Activated CD4-positive, alpha-beta memory T cell treated with anti-CD3 and anti-CD28 coated beads, Interleukin-2, amount 10 ng/mL, durations not matched to agents 7 days and 5 days (primary cell): ENCODE measurements at places on chromosomes 6 and 20. TPM values are rescaled to one million over a fixed set of nuclear protein-coding genes. Genes with fewer than 3 reads are reported as not detected.
A peak's percentile ranks its signal among the peaks of the same experiment; 100 is the strongest.

- no peak for DNase-seq
- H3K27me3 ChIP-seq: no peaks in the 10 kb centered on the region
- H3K36me3 ChIP-seq: no peaks in the 10 kb centered on the region
- H3K27ac ChIP-seq: no peak overlapping the region
- H3K4me1 ChIP-seq: no peaks in the 10 kb centered on the region
Measured at GRCh38 chr20:9330151-9330550, 184.2 kb upstream of the LAMP5 start.

DNA sequence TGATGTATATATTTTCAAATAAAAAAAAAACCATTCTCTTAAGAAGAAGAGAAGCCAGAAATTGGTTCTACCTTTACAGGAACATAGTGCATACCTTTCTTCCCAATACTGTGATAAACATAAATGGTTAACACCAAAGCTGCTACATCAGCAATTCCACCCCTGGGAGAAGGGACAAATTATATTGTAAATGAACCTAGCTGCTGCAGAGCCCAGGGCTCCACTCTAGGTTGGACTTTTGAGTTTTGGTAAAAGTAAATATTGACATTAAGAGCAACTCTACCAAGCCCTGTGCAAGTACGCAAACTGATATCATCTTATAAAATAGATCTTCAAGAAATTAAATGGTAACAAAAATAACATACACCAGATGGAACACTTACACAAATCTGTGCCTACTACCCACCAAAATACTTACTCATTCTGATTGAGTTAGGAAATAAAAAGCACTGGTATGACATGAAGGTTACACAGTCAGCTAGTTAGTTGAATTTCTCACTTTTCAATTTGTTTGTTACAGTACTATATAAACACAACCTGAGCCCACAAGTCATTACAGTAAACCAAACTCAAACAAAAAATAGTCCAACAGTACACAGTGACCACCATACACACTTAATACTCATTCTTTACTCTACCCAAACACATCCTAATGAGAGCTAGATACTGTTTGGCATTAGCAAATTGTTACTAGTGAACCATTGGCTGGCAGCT, 223.3 kb upstream of the HEY2 start:
- no peaks in the 10 kb centered on the region for H3K36me3 ChIP-seq
- no peak overlapping the region for H3K27ac ChIP-seq
- no peaks in the 10 kb centered on the region for H3K4me1 ChIP-seq
- peaks cover 24% of the 10 kb centered on the region for H3K27me3 ChIP-seq

GRCh38 chr6:128327890-128328289, 192.5 kb downstream of the PTPRK start:
- H3K27me3 ChIP-seq: no peaks in the 10 kb centered on the region
- peak; percentile 31 for DNase-seq
- H3K4me1 ChIP-seq: no peaks in the 10 kb centered on the region
- H3K27ac ChIP-seq: no peak overlapping the region
- H3K4me3 ChIP-seq: no peak overlapping the region
- no peaks in the 10 kb centered on the region for H3K36me3 ChIP-seq

DNA sequence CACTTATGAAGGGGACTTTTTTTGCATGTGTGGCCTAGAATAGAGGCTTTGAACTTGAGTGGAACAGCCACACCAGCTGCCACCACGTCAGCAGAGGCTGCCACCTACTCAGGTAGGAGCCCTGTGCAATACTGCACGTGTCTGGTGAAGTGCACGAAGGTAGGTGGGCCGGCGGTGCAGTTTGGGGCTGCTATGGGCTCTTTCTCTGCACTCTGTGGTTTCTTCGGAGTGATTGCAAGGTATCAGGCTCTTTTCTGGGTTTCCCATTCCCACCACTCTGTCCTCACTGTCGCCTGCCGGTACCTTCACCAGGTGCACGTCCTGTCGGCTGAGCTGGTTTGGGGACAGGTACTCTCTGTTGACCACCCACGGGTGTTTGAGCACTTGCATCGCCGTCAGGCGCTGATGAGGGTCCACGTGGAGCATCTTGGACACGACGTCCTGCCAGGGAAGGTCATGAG, 30.8 kb upstream of the MPC1 start:
- H3K36me3 ChIP-seq: peaks cover 21% of the 10 kb centered on the region
- H3K4me1 ChIP-seq: peaks cover 75% of the 10 kb centered on the region
- H3K4me3 ChIP-seq: no peak overlapping the region
- no peak for DNase-seq
- H3K27me3 ChIP-seq: peaks cover 19% of the 10 kb centered on the region

The HDGFL1 gene
- total RNA-seq: not detected

DNA sequence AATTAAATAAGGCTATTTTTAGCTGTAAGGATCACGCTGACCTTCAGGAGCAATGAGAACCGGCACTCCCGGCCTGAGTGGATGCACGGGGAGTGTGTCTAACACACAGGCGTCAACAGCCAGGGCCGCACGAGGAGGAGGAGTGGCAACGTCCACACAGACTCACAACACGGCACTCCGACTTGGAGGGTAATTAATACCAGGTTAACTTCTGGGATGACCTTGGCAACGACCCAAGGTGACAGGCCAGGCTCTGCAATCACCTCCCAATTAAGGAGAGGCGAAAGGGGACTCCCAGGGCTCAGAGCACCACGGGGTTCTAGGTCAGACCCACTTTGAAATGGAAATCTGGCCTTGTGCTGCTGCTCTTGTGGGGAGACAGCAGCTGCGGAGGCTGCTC, 84.0 kb downstream of the RAMACL start:
- H3K4me3 ChIP-seq: no peak overlapping the region
- H3K27ac ChIP-seq: no peak overlapping the region
- no peaks in the 10 kb centered on the region for H3K36me3 ChIP-seq
- H3K4me1 ChIP-seq: peaks cover 1% of the 10 kb centered on the region
- no peak for DNase-seq
- H3K27me3 ChIP-seq: no peaks in the 10 kb centered on the region

- H3K4me1 ChIP-seq: peaks cover 33% of the 10 kb centered on the region
- H3K27me3 ChIP-seq: peaks cover 1% of the 10 kb centered on the region
- no peaks in the 10 kb centered on the region for H3K36me3 ChIP-seq
- H3K4me3 ChIP-seq: no peak overlapping the region
- peak overlapping the region; percentile 5 for H3K27ac ChIP-seq
Measured at GRCh38 chr6:108288742-108289141, 6.1 kb upstream of the AFG1L start.

- H3K4me3 ChIP-seq: no peak overlapping the region
- H3K27ac ChIP-seq: no peak overlapping the region
- H3K4me1 ChIP-seq: no peaks in the 10 kb centered on the region
- H3K36me3 ChIP-seq: no peaks in the 10 kb centered on the region
Measured at GRCh38 chr6:63058601-63059000, 152.7 kb upstream of the FKBP1C start.

The SLC22A16 gene
- not detected for total RNA-seq

The RAMACL gene
- not detected for total RNA-seq

The GRM1 gene
- not detected for total RNA-seq

GRCh38 chr6:117555882-117556498, 46.3 kb downstream of the GOPC start:
- H3K4me1 ChIP-seq: peaks cover 7% of the 10 kb centered on the region
- H3K4me3 ChIP-seq: no peak overlapping the region
- H3K36me3 ChIP-seq: no peaks in the 10 kb centered on the region
- no peaks in the 10 kb centered on the region for H3K27me3 ChIP-seq
- peak; percentile 54 for DNase-seq

DNA sequence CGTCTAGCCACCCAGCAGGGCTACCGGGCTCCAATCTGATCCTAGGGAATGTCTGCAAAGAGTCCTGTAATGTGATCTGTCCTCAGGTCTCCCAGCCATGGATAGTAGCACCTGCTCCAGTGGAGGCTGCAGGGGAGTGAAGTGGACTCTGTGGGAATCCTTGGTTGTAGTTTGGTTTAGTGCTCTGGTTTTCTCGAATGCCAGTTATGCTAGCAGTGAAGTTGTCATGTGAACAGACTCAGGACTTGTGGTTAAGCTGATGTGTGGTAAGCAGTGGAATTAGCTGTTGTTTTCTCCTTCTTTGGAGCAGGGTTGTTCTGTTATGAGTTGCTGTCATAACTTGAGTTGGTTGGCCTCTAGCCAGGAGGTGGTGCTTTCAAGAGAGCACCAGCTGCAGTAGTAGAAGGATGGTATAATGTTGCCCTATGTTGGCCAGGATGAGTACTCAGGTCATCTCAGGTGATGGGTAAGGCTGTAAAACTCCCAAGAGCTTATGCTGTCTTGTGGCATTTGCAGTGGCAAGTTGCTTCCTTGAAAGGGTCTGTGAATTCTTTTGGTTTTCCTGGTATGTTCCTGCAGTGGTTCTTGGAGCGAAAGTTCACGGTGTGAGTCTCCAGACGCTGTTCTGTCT, 390.2 kb downstream of the UTRN start:
- peak; percentile 40 for DNase-seq
- H3K27me3 ChIP-seq: no peaks in the 10 kb centered on the region
- peak overlapping the region; percentile 47 for H3K27ac ChIP-seq
- H3K36me3 ChIP-seq: peaks cover 64% of the 10 kb centered on the region
- H3K4me1 ChIP-seq: peaks cover 43% of the 10 kb centered on the region

- H3K4me1 ChIP-seq: no peaks in the 10 kb centered on the region
- no peak overlapping the region for H3K4me3 ChIP-seq
- no peaks in the 10 kb centered on the region for H3K36me3 ChIP-seq
- no peaks in the 10 kb centered on the region for H3K27me3 ChIP-seq
- no peak overlapping the region for H3K27ac ChIP-seq
Measured at GRCh38 chr6:54291146-54291545, 17.1 kb upstream of the TINAG start.

GRCh38 chr20:38406476-38406875, 28.7 kb downstream of the SNHG17 start:
- no peaks in the 10 kb centered on the region for H3K27me3 ChIP-seq
- no peak for DNase-seq
- H3K36me3 ChIP-seq: peaks cover 10% of the 10 kb centered on the region
- no peaks in the 10 kb centered on the region for H3K4me1 ChIP-seq
